Hematopoietic multipotent progenitor cell treated with erythropoietin and hydrocortisone succinate and interleukin-3 and kit ligand, for 6 days (in vitro differentiated cells): ENCODE measurements at places on chromosomes 16 and 17.

GRCh38 chr17:72984926-72985325 lies 107.6 kb downstream of the SLC39A11 start:
- DNase-seq, result no peak

DNA sequence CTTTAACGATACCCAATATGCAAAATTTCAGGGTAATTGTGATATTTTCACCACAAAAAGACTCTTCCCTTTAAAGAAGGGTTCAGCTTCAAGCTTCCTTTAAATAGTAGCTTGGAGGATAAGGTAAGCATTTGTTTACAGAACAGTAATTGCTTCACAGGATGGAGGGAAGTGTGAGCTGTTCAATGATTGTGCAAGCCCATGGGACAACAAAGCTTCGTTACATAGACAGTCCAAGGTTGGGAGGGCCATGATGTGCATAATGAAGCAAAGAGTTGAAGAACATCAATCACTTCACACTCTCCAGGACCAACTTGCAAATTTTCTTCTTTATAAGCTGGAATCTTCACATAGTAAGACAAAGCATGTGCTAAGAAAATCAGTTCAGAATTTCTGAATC lies 145.0 kb upstream of the ASIC2 start:
- DNase-seq, result peak; percentile 3

- DNase-seq, result no peak
Measured at GRCh38 chr16:66069587-66069986, 296.9 kb upstream of the CDH5 start.

- peak; percentile 22 for DNase-seq
Measured at GRCh38 chr16:67845291-67846062, 1.3 kb upstream of the NUTF2 start.

DNA sequence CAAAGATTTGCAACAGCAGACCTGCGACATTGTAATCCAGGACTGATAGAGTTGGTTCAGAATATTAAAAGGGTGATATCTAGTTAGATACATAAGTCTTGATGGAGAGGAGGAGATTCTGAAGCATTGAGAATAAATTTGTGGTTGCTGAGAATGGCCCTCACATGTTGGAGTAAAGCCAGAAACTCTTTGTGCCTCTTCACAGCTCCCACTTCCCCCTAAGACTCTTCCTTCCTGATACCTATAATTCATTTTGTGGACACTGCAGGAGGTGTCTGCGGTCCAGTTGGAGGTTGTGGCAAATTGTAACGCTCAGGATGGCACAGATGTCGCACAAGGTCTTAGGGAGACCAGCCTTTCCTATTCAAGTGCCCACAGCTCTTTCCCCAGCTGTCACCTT lies 17.5 kb downstream of the WWOX start:
- peak; percentile 54 for DNase-seq

DNA sequence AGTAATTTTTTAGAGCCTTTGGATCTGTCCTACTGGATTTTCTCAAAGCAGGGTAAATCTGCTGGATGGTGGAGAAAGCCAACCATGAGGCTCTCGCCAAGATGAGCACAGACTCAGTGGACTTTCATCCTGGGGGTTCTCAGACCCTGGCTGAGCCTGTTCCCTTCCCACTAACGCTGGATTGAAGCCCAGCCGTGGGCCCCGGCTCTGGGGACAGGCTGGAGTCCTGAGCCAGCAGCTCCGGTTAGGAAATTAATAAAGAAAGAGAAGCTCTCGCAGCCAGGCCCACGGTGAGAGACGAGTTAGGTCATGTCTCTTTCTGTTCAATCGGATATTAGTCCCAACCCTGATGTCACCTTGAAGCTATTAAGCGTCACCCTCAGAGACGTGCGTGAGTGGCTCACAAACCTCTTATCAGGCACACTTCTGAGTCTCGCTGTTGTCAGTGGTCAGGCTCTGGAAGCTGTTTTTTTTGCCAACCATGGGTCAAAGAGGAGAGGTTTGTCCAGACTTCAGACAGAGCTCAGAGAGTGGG lies 27.1 kb downstream of the MEOX1 start:
- no peak for DNase-seq

GRCh38 chr16:31085411-31085810 lies 3.3 kb downstream of the PRSS53 start:
- no peak for DNase-seq

DNA sequence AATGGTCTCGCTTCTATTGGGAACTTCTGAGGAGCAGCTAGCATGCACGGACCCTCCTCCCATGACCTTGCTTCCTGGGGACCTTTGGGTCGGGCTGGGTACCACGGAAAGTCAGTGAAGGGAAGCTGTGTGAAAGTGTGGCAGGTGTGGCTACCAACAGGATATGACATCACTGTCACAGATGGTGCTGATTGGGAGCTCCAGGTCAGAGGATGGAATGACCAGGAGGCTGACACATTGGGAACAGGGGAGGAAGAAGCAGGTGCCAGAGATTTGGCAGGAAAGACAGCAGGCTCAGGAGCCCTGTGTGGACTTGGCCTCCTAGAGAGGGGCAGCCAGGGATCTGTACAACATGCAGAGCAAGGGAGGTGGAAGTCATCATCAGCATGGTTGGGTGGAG lies 34.0 kb downstream of the CPNE2 start:
- DNase-seq, result no peak

DNA sequence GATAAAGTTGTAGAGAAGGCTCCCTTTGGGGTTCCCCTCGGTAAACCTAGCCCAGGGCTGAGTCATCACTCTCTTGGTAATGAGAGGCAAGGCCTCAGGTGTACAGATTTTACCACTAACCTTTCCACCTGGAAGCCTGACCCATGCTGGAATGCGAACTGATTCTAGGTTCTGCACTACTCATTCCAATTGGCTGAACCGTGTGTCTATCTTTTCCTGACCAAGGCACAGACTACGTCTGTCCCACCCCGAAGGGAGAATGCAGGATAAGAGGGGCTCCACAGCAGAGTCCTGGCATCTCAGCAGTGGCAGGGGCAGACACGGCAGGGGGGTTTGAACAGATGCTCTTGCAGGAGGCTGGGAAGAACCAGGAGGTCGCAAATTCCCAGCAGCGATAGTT lies 65.4 kb upstream of the B4GALNT2 start:
- no peak for DNase-seq

DNA sequence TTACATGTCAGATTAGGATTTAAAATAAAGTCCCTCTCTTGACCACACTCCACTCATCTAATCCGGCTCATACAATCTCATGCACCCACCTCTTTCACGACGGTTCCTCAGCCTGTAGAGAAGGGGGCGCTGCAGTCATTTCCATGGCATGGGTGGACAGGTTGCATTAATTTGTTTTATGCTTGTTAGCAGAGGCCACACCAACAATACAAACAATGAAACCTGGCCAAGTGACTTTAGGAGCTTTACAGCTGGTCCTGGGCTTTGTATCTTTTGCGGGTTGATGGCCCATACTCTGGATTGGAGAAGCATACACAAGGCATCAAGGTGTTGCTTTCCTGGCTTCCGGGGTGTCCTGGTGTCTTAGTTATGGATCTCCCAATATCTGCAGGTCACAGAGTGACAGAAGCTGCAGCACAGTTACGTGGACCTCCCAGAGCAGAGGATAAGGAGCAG lies 9.7 kb upstream of the SNF8 start:
- peak; percentile 37 for DNase-seq

DNA sequence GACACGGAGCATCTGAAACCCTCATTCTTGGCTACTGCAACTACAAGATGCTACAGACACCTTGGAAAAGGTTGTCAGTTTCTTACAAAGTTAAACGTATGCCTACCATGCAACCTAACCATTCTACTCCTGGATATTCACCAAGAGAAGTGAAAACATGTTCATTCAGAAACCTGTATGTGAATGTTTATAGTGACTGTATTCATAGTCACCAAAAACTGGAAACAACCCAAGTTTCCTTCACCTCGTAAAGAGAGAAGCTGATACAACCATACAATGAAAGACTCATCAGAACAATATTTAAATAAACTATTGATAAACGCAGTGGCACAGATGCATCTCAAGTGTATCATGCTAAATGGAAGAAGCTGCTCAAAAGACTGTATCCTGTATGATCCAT lies 55.4 kb upstream of the CHMP6 start:
- no peak for DNase-seq

GRCh38 chr16:50467943-50468748 lies 80.0 kb upstream of the NKD1 start:
- DNase-seq, result no peak

GRCh38 chr17:19005137-19005773 lies 691 bp upstream of the FAM83G start:
- DNase-seq, result no peak

- no peak for DNase-seq
Measured at GRCh38 chr16:58331024-58331707, 36.3 kb upstream of the PRSS54 start.

DNA sequence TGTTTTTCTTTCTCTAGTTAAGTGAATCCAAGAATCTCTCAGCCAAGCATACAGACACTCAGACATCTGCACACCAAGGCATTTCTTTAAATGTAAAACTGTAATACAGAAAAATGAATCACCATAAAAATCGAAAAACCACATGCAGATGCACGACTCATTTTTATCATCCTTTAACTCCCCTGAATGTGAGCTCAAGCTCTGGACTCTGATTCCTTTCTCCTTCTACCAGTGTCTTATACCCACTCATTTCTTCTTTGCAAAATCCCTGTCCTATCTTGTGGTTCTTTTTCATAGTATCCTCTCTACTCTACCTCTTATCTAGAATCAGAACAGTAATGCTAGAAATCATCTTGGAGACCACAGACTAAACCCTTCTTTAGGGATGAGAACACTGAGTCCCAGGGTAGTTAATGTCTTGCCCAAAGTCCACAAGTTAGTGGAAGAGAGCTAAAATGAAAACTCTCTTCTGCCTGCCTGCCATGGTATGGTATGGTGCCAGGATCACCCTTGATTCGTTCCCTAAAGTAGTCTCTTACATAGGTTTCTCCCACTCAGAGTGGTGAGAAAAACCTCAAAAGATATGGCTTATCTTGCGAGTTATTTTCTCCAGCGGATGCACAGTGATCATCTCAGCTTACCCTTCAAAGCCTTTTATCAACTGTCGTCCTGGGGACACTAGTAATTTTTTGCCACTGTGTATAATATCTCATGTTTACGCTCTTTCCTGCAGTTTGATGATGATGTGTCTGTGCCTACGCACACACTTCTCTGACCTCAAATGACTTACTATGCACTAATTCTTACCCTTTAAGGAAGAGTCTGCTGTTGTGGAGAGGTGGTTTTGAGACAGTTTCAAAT lies 30.2 kb downstream of the BRD7 start:
- peak; percentile 57 for DNase-seq
